NT2/D1 (cell line): ENCODE measurements at places on chromosomes 12 and 14.

- peak; percentile 38 for DNase-seq
Measured at GRCh38 chr12:3713483-3713882, 39.4 kb downstream of the CRACR2A start.

GRCh38 chr12:106774808-106775524 is 484 bp downstream of the RIC8B start:
- DNase-seq: no peak

GRCh38 chr12:55720894-55721444 is 776 bp downstream of the RDH5 start:
- no peak for DNase-seq

DNA sequence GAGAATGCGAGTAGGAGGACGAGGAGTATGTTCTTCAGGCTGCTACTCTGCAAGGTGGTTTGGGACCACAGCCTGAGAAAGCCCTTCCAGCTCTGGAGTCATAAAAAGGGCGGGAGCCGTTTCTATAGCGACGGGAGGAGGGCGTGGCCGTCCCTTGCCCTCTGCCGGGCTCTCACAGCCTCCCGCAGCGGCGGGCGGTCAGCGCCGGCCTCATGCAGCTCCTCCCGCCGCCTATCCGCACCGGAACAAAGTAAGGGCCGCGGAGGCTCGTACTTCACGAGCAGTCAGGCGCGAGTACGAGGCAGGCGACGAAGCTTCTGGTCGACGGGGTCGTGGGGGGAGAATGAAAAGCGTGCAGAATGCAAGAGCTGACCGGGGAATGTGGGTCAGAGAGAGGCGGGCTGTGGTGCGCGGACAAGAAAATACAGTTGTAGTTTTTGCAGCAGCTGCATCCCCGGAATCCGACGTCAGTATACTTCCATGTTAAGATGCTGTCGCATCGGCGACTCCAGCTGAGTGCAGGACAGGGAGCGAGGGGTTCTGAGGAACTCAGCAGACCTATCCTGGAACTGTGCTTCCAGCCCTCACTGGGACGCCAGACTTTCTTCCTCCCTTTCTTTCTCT is at the start of gene DYRK4:
DYRK4 (plus strand) TSS at position 175 of the 624 bp plus-strand sequence; CDS start at position 213, 38 bp downstream.
- DNase-seq: peak; percentile 100

GRCh38 chr14:68616221-68616902 is 176.5 kb downstream of the ZFP36L1 start:
- DNase-seq: no peak

- DNase-seq: no peak
Measured at GRCh38 chr12:104673696-104674482, 217.1 kb downstream of the CHST11 start.

GRCh38 chr12:23083267-23083666 is 458.3 kb downstream of the ETNK1 start:
- no peak for DNase-seq

DNA sequence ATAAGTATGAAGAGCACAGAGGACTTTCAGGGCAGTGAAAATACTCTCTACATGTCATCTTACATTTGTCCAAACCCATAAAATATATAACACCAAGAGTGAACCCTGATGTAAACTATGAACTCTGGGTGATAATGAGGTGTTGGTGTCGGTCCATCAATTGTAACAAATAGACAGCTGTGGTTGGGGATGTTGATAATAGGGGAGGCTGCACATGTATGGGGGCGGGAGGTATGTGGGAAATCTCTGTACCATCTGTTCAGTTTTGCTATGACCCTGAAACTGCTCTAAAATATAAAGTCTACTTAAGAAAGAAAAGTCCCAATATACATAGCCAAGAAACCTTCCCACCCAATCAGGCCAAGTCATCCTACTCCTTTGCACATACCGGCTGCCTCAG is 88.5 kb downstream of the GPR135 start:
- no peak for DNase-seq

DNA sequence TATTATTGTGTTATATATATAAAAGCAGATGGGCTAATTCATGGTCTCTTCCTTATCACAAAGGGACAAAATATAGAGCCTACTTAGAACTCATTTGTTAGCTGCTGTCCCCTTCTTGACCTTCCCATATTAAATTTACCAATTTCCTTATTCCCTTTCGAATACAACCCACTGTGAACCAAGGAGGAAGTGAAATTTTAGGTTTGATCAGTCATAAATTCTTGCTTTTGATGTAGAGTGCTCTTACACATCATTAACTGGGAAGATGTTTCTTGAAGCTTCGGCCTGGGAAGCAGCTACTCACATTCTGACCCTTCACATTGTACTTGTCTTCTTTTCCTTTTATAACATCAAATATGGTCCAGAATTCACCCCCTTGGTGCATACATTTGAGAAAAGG is 579.0 kb downstream of the LRFN5 start:
- DNase-seq: no peak

- DNase-seq: peak; percentile 57
Measured at GRCh38 chr12:118645219-118645618, 268.9 kb downstream of the SUDS3 start.

DNA sequence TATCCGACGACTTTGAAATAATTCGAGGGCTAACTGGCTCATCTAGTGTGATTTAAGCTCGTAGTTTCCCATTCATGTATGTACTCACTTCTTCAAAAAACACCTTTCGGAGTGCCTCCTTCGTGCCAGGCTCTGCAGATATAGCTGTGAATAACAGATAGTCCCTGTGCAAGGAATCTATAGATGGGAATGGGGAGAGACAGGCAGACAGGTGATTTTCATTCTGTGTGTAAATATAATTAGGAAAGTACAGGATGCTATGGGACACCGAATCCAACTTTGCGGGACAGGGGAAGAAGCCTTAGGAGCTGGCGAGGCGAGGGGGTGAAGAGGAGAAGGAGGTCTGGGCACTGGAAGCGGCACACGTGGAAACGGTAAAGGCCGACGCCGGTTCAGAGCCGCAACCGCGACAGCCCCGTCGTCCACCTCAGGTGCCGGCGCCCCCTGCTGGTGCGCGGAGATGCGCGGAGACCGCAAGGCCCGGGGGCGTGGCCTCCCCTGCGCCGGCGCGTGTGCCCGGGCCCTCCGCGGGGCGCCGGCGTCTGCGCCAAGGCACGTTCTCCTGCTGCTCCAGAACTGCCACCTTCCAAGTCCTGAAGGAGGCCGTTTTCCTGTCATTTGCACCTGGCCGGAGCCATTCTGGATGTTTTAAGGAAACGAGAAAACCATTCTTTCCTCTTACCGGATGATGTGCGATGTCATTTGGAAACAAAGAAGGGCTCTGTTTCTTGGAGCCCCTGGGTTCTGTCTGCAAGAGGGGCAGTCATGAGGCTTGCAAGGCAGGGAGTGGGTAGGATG is 18.0 kb upstream of the CACNA1C start:
- DNase-seq: peak; percentile 99

- no peak for DNase-seq
Measured at GRCh38 chr14:24078146-24078545, 6.8 kb downstream of the CPNE6 start.

- no peak for DNase-seq
Measured at GRCh38 chr12:1870998-1871917, 47.2 kb downstream of the CACNA2D4 start.

- DNase-seq: no peak
Measured at GRCh38 chr12:94151582-94151981, 3.2 kb downstream of the PLXNC1 start.

DNA sequence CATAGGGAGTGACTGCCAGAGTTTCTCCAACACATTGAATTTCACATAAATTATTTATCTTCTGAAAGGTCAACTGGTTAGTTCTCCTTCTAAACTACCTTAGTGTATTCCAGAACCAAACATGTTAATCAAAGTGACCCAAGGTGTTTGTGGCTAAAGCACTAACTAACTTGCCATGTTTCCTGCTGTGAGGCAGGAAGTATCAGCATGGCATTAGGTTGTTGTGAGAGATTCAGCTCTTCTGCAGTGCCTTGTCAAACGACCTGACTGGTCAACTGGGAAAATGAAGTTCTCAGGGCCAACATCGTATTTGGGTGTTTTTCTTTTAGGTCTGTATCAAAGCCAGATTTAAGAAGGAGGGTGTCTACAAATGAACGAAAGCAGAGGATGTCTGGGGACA is 448.1 kb downstream of the APAF1 start:
- peak; percentile 13 for DNase-seq

DNA sequence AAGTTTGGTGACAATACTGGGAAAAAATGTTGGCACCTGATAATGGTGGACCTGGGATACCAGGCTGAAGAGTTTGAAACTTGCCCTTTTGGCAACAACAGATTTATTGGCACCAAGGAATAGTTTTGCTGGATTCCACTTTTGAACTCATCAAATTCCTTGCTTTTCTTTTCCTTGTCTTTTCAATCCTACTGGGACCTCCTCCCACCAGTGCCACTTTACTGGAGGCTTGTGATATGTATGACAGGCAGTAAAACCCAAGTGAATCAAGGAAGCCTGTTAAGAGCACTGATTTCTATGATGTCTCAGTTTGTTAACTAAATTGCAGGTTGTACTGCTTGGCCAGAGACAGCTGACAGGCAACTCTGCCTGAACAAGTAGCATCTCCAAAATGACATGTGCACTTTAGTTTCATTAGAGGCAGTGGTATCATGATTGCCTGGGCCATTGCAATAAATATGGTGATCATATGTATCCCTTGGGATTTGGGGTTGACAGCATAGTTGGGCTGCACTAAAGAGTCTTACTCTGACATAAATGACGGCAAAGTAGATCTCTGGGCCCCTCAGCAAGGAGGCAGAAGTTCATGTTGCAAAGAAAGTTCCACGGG is 565.4 kb downstream of the DIO2 start:
- no peak for DNase-seq
